ENCODE measurements at places on chromosomes 5 and 9.

DNA sequence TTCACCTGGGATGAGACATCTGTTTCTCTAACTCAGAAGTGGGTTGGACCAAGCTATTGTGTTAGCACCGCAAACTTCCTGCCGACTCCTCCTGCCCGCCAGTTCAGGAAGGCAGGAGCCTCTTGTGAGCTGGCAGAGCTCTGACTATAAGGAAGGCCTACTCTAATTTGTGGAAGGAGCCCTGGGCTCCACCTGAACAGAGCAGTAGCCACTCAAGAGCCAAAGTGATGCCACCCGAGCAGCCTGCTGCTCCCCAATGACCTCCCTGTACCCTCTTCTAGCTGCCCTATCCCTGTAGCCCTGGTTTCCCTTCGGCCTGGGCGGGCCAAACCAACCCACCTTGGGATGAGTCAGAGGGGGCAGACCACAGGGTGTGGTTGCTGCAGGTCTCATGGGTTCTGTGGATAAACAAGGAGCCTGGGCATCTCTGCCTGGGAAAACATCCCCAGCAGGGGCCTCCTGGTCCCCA lies 81.6 kb downstream of the PSD2 start:
- DNase-seq: no peak

- no peak for DNase-seq
Observed at GRCh38 chr9:32345243-32345642, 39.2 kb upstream of the ACO1 start.

GRCh38 chr5:139014726-139015125 lies 139.6 kb upstream of the LRRTM2 start:
- DNase-seq: no peak

- DNase-seq: no peak
Observed at GRCh38 chr5:124726631-124727362, 19.6 kb downstream of the ZNF608 start.

DNA sequence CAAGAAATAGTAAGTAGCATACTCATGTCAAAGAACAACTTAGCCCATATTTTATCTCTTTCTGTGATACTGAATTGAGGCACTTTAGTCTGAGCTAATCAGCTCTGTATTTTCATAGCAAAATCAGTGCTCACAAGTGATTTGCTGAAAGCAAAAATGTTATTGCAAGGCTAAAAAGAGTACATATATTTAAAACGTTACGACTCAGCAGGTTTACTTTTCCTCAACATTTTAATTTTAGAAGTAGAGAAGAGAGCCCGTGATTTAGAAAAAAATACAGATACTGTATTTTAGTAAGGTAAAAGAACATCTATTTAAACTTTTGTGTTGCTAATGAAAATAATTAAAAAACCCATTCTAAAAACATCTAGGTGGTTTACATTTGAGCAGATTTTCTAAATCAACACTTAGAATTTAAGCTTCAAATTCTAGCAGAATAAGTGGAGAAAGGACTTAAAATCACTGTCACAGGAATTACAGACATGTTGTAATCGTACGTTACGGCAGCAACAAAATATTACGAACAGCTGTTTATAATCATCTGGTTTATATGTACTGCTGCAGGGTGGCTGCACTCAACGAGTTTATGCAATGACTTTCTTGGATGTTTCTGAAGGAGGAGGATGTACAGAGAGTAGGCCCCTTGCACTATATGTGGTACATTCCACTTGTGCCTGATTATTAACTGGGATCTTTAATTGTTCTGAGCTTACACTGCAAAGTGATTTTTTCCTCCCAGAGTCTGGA lies 20.1 kb downstream of the SREK1 start:
- DNase-seq: no peak

DNA sequence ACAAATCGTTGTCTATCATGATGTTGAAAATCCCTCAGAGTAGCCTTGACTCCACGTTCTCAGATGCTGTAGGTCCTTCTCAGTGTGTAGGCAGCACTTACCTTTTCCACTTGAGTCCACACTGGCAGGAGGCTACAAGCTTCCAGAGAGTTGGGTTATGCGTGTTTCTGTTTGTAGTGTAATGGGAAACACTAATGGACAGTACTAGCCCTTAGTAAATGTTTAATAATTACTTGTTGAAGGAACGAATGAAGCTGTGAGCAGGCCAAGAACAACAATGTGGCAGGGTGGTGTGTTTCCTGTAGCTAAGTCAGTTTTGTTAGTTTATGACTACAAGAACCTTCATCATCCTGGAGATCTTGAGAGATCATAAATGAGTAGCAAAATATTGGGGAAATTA lies 83.5 kb downstream of the ARHGAP26 start:
- no peak for DNase-seq

DNA sequence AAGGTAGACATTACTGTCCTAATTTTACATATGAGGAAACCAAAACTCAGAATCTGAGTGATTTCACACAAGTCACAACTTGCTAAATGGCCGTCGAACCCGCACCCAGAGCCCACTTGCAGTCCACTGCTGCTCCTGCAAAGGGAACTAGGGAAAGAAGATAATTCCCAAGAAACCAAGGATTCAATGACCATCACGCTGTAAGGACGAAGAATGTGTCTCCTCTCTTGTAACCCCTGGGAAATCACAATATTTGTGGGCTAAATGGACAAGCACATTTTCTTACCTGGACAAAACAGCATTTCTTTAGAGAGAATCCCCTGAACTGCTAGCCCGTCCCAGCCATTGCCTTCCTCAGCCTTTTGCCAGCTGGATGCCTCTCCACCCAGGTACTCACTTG lies 2.4 kb downstream of the RPS14 start:
- no peak for DNase-seq

GRCh38 chr9:17990602-17991001 lies 411.7 kb downstream of the SH3GL2 start:
- DNase-seq: no peak

DNA sequence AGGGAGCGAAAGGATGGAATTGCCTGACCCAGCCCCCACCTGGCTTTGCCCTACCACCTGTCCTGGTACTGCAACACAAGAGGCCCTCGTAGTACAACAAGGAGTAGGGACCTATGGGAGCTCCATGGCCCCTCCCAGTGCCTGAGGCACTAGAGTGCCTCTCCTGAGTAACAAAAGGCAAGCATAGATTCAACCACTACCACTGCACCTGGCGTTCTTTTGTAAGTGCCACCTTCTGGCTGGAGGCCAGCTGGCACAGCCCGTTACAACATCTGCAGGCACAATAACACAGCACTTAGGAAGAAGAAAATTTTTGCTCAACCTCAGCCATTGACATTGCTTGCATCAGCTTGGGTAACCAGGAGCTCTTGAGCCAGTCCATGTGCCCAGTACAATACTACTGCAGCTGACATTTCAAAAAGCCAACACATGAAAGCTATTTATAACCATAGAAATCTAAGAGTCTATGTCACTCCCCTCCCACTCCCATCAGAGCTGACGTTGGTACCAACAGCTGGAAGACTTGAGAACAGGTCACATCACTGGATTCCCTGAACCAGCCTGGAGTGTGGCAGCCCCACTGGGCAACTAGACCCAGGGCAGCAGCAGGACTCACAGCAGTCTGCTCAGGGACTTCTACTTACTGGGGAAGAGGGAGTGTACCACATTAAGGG lies 17.7 kb upstream of the FAM174A start:
- DNase-seq: no peak

GRCh38 chr5:91306497-91306896 lies 76.6 kb downstream of the ARRDC3 start:
- no peak for DNase-seq

- no peak for DNase-seq
Observed at GRCh38 chr9:5532306-5532705, 22.0 kb downstream of the PDCD1LG2 start.

DNA sequence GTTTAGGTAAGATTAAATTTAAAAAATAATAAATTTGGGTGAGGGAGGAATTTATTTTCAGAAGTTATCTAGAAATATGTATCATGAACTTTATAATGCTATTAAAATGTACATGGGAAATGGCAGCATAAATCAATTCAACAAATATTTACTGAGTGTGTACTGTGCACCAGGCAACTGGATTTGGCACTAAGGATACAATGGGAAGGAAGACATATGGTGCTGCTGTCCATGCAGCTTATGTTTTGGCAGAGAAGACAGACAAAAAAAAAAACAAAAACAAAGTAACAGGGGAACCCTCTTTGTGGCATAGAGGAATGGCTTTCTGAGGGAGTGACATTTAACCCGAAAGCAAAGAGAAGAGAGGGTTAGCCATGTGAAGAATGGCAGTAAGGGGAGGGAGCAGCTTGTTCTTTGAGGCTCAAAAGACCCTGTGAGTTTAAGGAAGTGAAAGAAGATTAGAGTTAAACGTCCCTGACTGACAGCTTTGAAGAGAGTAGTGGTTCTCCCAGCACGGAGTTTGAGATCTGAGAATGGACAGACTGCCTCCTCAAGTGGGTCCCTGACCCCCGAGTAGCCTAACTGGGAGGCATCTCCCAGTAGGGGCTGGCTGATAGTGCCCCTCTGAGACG lies 23.9 kb downstream of the CNTRL start:
- DNase-seq: no peak

DNA sequence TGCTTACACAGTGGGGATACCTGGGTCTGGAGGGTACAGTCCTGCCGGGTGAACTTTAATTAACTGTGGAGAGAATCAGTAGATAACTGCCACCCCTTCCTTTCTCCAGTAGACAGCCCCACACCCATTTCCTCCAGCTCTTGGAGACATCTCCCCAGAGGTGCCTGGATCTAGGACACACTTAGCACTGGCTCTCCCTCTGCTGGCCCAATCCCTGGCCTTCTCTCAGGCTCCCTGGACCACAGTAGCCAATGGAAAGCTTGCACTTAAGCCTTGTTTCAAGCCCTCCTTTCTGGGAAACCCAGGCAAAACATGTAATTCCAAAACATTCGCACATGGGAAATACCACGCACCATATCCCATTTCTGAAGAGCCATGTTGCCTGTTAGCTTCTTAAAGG lies 169.2 kb upstream of the GAS1 start:
- DNase-seq: no peak

- no peak for DNase-seq
Observed at GRCh38 chr5:90421136-90421535, 11.6 kb upstream of the CETN3 start.

DNA sequence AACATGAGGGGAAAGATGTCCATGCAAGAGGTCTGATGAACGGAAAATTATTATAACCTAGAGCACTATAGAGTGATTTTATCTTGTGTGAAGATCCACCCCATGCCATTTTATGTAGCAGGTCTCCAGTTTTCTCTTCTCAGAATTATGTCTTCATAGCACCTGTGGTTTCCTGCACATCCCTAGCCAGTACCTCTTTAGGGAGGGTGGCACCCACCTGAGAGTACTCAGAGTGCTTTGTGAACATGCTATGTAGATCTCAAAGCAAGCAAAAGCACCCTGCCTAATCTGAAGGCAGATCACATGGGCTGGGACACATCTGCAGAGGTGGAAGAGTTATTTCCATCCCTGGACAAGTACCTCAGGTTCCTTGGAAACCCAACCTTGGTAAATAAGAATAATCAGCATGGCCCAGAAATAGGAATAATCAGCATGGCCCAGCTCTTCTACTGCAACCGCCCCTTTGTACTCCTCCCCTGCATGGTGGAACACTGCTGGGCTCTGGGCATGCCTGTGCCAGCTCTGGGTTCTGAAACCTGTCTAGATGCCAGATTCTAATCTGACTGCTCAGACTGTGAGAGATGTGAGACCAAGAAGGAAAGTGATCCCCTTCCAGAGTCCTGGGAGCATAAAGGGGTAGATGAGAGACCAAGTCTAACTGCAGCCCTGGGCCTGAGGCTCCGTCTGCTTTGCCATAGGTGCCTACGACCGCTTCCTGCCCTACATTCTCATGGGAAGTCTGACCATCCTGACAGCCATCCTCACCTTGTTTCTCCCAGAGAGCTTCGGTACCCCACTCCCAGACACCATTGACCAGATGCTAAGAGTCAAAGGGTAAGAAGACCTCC lies 23.7 kb downstream of the SLC22A5 start:
- no peak for DNase-seq

- no peak for DNase-seq
Observed at GRCh38 chr5:99315413-99316183, 386.8 kb upstream of the CHD1 start.

DNA sequence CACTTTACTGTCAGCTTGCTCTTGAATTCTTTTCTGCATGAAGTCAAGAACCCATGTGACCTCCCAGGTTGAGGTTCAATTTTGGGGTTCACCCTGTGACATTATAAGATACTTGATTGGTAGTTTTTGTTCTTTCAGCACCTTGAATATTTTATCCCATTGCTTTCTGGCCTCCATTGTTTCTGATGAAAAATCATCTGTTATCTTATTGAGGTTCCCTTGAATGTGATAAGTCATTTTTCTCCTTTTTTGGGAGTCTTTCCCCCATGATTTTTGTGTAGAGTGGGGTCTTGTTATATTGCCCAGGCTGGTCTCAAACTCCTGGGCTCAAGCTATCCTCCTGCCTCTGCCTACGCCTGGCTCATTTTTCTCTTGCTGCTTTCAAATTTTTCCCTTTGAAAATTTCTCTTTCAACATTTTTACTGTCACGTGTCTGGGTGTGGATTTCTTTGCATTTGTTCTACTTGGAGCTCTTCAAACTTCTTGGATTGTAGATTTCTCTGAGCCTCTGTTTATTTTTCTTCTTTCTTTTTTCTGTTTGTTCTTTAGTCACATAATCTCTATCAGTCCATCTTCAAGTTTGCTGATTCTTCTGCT lies 20.8 kb upstream of the SLC44A1 start:
- DNase-seq: no peak

DNA sequence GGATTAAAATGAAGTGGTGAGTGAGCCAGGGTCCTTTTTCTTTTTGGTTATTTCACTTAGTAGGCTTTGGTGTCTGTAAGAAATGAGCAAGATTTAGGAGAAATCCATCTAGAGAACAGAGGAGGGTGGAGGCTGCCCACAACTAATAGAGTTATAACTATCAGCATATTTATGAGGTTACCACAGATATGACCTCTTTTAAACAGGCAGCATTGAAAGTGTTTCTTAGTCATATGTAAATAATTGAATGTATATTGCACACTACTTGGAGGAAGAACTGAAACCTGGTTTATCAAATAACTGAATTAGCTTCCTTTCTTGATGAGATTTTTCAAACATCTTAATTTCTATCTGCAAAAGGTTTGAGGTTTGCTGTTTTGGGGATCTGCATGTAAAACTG lies 483.1 kb upstream of the PIK3R1 start:
- DNase-seq: no peak

- DNase-seq: no peak
Observed at GRCh38 chr5:141785711-141786110, 92.5 kb downstream of the PCDH1 start.

DNA sequence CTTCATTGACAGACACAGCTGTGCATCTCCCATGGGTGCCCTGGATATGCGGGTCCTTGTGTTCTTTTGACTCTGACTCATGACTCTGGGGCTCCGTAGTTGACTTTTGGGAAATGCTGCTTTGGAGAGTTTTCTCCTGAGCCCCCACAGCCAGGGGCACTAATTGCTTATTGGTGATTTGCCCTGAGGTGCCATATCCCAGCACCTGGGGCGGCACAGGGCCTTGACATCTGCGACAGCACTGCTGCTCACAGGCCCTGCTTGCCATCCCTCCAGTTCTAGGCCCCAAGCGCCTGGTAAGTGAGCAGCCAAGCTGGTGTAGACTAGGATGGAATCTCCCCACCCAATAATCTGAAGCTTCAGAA lies 75.1 kb downstream of the AMBP start:
- DNase-seq: no peak

GRCh38 chr9:35558185-35558584 lies 46.9 kb upstream of the TESK1 start:
- DNase-seq: no peak

GRCh38 chr5:4735261-4735660 lies 404.9 kb upstream of the ADAMTS16 start:
- DNase-seq: no peak
